Astrocyte of the cerebellum (primary cell): ENCODE measurements at places on chromosomes 5 and 9.

DNA sequence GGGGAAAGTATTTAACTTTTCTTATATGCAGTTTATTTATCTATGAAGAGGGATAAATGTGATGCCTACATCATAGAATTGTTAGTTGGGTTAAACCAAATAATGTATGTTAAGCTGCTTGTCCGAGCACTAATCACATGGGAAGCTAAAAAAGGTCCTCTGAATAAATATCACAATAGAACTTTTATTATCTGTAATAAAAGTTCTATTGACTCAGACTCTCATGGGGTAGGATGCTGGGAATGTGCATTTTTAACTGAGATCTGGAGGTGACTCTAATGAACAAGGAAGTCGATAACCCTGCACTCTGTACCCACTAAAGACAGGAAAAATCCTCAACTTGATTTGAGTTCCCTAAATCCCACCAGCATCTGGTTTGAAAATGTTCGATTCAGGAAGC is 205.9 kb upstream of the IL12B start:
- DNase-seq, result no peak

- no peak for DNase-seq
These were observed 61.6 kb upstream of the C9orf72 start for GRCh38 chr9:27634879-27635278.

DNA sequence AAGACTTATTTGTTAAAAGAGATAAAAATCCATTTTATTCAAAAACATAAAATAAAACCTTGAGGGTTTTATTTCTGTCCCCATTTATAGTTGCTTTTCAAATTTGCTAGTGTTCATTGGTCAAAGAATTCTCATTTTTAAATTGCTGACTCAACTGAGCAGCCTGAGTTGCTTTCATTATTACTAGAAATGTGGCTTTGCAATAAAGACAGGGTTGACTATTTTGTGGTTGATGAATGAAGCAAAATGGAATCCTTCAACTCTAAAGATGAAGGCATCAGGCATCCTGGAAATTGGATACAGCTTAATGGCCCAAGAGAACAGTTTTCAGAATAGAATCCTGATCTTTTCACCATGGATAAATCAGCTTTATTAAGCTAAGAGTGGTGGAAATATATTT is 23.9 kb upstream of the PPP3R2 start:
- no peak for DNase-seq

DNA sequence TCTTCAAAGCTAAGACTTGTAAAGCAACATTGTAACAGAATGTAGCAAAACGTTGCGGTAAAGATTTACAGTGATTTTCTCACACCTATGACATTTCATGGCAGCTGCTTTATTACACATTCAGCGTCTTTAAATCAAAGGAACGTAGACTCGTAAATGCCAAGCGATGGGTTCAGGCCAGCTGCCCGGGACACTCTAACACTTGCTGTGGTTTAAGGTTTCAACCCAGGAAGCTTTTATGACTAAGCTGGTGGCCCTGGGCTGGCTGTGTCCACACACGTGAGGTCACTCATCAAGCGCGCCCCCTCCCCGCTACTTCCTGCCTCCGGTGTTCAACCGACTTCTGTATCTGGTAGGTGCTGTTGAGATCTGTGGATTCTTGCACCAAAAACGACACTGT is 2.5 kb downstream of the SLC6A18 start:
- DNase-seq, result no peak
